Activated CD4-positive, alpha-beta memory T cell treated with anti-CD3 and anti-CD28 coated beads for 36 hours (primary cell): ENCODE measurements at places on chromosomes 5 and 9. TPM values are rescaled to one million over a fixed set of nuclear protein-coding genes. Genes with fewer than 3 reads are reported as not detected.
A peak's percentile ranks its signal among the peaks of the same experiment; 100 is the strongest.

DNA sequence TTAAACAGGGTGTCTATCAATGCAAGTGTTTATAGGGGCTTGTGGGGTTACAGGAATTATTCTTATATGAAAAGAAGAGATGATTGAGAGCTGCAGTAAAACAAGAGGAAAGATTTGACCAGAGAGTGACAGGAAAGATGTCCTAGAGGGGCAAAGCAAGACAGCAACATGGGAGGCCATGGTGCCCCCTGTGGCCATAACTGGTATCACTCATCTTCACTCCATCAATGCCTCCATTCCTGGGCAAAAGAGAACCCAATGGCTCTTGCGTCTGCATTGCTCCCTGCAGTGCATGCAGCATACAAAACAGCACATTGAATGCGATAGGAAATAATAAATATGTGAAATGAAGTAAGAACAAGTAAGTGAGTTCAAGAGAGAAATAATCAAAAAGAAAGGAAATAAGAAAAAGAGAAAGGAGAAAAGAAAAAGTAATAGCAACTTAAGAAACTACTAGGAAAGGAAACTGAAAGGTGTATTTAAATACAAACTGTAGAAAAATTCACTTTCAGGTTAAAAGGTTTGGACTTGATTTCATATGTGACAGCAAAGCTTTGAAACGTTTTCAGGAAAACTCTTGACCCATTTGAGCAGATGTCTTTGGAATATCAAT, 206.6 kb downstream of the SEMA5A start:
- peak; percentile 15 for DNase-seq

- H3K27me3 ChIP-seq = peaks cover 2% of the 10 kb centered on the region
- H3K4me1 ChIP-seq = no peaks in the 10 kb centered on the region
- no peak for DNase-seq
- H3K4me3 ChIP-seq = no peak overlapping the region
- H3K27ac ChIP-seq = no peak overlapping the region
Observed at GRCh38 chr5:150251504-150251903, 38.1 kb downstream of the CAMK2A start.

DNA sequence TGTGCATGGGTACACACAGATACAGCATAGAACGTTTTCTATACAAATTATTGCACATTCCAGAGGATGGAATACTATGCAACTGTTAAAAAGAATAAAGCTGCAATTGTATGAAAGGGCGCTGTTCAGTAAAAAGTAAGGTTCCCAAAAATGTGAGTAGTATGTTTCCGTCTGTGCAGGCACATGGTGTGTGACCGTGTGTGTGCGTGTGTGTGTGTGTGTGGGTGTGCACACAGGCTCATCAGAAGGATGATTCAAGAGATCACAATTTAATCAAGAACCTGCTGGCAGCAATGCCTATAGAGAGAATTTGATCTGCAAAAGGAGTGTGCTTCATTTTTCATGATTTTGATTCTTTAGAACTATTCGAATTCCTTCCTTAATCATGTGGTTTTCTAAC, 76.3 kb downstream of the SEMA4D start:
- H3K27ac ChIP-seq = peak overlapping the region; percentile 100
- H3K36me3 ChIP-seq = peaks cover 43% of the 10 kb centered on the region
- peaks cover 99% of the 10 kb centered on the region for H3K4me1 ChIP-seq
- H3K27me3 ChIP-seq = no peaks in the 10 kb centered on the region
- peak; percentile 73 for DNase-seq
- H3K4me3 ChIP-seq = peak overlapping the region; percentile 50

NUTM2G gene
- not detected for total RNA-seq

DNA sequence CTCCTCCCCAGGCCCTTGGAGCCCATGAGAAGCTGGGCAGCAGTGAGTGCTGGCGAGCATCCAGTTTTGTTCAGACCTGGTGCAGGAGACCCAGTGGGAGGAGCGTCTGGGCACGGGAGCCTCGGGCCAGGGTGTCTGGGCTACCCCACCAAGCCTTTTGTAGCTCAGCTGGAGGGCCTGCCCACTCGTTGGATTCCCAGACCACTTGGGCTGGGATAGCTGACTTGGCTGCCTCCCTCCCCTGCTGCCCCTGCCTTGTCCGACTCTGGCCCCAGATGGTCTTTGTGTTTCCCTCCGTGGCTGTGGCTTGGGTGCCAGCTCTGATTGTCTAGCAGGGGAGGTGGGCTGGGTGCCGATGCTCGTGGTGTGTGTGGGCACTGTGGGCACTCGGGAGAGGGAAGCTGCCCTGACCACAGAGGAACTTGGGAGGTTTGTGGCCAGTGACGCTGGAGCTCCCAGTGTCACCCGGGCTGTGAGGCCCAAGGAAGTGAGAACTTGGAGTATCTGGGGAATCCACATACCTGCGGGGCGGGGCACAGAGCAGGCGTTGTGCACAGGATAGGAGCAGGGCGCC, 47.3 kb downstream of the WNK2 start:
- H3K36me3 ChIP-seq = no peaks in the 10 kb centered on the region
- no peak overlapping the region for H3K27ac ChIP-seq
- peaks cover 9% of the 10 kb centered on the region for H3K27me3 ChIP-seq
- H3K4me1 ChIP-seq = no peaks in the 10 kb centered on the region
- H3K4me3 ChIP-seq = no peak overlapping the region
- no peak for DNase-seq

GRCh38 chr9:113501129-113501686, 37.7 kb downstream of the RGS3 start:
- DNase-seq = no peak
- no peak overlapping the region for H3K4me3 ChIP-seq
- no peak overlapping the region for H3K27ac ChIP-seq
- H3K4me1 ChIP-seq = peaks cover 6% of the 10 kb centered on the region

GRCh38 chr5:4212071-4212739, 616.6 kb downstream of the IRX1 start:
- no peaks in the 10 kb centered on the region for H3K36me3 ChIP-seq
- DNase-seq = no peak
- no peaks in the 10 kb centered on the region for H3K4me1 ChIP-seq
- no peaks in the 10 kb centered on the region for H3K27me3 ChIP-seq
- no peak overlapping the region for H3K27ac ChIP-seq

DNA sequence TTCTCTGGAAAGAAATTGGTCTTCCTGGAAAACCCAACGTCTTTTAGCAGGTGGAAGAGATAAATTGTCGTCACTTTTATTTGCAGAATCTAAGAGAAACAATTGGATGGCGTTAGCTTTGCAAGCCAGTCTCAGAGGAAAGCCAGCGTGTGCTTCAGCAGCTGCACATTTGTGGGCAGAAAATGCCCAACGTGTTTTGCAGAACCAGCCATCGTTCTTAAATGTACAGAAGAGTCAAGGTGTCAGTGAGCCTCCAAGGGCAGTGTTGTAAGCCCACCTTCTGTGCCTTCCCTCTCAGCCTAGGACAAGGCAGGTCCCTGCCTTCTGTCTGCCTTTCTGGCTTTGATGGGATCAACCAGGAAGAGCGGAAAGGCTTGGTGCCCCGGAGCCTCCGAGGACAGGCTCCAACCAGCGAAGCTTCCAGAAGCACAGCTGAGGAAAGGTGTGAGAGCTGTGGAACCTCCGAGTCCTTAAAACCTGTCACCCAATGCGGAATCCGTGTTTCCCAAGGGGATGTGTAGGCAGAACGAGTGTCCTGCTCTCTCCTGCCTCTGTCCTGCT, 116.0 kb upstream of the IRX2 start:
- no peak for DNase-seq
- H3K36me3 ChIP-seq = no peaks in the 10 kb centered on the region
- H3K4me1 ChIP-seq = no peaks in the 10 kb centered on the region

DNA sequence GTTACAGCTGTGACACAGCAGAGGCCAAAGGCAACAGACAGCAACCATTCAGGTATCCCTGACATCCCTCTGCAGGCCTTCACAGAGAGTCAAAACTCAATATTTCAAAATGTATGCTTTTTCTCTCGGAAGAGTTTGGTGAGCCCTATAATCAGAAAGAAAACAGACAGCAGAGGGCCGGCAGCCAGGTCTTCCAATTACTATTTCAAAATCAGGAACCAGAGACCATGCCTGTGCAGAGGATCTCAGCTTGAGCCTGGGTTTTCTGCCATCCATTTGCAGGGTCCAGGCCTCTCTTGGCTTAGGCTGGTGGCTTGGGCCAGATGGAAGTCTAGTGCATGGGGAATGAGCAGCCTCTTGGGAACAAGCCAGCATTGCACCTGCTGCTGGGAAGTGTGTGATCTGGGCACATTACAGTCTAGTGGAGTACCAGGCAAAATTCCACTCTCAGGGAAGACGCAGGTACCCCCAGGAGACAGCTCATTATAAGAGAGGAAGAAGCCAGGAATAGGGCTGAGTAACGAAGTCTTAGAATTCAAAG, 231.3 kb downstream of the ENC1 start:
- H3K4me1 ChIP-seq = no peaks in the 10 kb centered on the region
- no peak overlapping the region for H3K4me3 ChIP-seq
- no peak overlapping the region for H3K27ac ChIP-seq
- H3K36me3 ChIP-seq = no peaks in the 10 kb centered on the region
- no peak for DNase-seq

GRCh38 chr5:52956014-52956413, 33.1 kb upstream of the ITGA2 start:
- no peaks in the 10 kb centered on the region for H3K4me1 ChIP-seq
- no peaks in the 10 kb centered on the region for H3K36me3 ChIP-seq
- peaks cover 3% of the 10 kb centered on the region for H3K27me3 ChIP-seq

- DNase-seq = peak; percentile 79
- peaks cover 4% of the 10 kb centered on the region for H3K4me1 ChIP-seq
- peak overlapping the region; percentile 10 for H3K4me3 ChIP-seq
- H3K27me3 ChIP-seq = peaks cover 61% of the 10 kb centered on the region
- H3K27ac ChIP-seq = no peak overlapping the region
Observed at GRCh38 chr9:77011973-77012821, 7.3 kb upstream of the FOXB2 start.

GRCh38 chr9:128704356-128704670, 2.0 kb downstream of the PKN3 start:
- no peaks in the 10 kb centered on the region for H3K36me3 ChIP-seq
- H3K4me1 ChIP-seq = peaks cover 12% of the 10 kb centered on the region
- H3K4me3 ChIP-seq = no peak overlapping the region
- H3K27me3 ChIP-seq = no peaks in the 10 kb centered on the region

- no peak overlapping the region for H3K4me3 ChIP-seq
- H3K27me3 ChIP-seq = no peaks in the 10 kb centered on the region
- peaks cover under 1% of the 10 kb centered on the region for H3K36me3 ChIP-seq
- peaks cover 10% of the 10 kb centered on the region for H3K4me1 ChIP-seq
Observed at GRCh38 chr9:27487927-27488326, 36.2 kb upstream of the IFNK start.

DNA sequence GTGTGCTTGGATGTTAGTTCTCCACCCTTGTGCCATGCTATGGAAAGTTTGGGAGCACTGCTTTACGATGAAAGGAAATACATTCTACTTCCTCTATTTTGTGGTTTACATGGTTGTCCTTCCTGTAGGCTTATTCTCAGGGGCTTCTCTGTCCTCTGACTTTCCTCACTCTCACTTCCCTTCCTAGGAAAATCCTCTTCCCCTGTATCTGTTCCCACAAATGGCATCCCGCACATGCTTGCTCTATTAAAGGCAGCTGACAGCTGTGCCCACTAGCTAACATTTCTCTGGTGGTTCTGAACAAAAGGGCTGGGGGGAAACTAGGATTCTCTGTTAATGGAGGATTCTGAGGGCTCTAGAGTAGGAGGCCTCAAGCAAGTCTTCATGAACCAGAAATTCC, 52.4 kb downstream of the FAM170A start:
- H3K4me1 ChIP-seq = no peaks in the 10 kb centered on the region
- no peak overlapping the region for H3K4me3 ChIP-seq
- H3K27ac ChIP-seq = no peak overlapping the region
- no peak for DNase-seq
- H3K36me3 ChIP-seq = no peaks in the 10 kb centered on the region

DNA sequence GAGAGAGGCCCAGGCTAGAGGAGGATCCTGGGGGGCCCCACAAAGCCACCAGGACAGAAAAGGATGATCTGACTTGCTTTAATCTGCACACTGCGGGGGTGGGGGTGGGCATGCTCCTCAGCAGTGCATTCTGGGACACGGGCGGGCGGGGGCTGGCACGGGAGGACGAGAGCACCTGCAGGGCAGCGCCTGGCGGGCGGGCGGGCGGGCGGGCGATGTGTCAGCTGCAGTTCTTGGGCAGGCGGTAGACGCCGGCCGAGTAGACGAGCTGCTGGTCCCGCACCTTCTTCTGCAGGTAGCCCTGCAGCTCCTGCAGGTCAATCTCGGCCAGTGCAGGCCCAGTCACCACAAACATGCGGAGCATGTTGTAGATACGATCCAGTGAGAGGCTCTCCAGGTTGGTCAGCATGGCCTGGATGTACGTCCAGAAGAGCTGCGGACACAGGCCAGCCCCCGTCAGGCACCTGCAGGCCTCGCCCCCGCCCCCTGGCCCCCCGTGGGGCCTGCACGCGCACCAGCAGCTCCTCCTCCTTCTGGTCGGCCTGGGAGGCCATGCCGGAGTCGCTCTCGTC, 3.0 kb upstream of the TMEM210 start:
- DNase-seq = peak; percentile 45
- H3K36me3 ChIP-seq = no peaks in the 10 kb centered on the region
- no peak overlapping the region for H3K27ac ChIP-seq
- peaks cover 15% of the 10 kb centered on the region for H3K27me3 ChIP-seq
- no peaks in the 10 kb centered on the region for H3K4me1 ChIP-seq

RNF180 gene
- not detected for total RNA-seq

GRCh38 chr9:88339317-88339716, 48.9 kb upstream of the SPIN1 start:
- H3K27me3 ChIP-seq = no peaks in the 10 kb centered on the region
- no peak overlapping the region for H3K27ac ChIP-seq
- no peak for DNase-seq
- H3K4me1 ChIP-seq = no peaks in the 10 kb centered on the region

GRCh38 chr5:147857302-147858129, 21.0 kb upstream of the SCGB3A2 start:
- DNase-seq = peak; percentile 46
- no peak overlapping the region for H3K27ac ChIP-seq

DNA sequence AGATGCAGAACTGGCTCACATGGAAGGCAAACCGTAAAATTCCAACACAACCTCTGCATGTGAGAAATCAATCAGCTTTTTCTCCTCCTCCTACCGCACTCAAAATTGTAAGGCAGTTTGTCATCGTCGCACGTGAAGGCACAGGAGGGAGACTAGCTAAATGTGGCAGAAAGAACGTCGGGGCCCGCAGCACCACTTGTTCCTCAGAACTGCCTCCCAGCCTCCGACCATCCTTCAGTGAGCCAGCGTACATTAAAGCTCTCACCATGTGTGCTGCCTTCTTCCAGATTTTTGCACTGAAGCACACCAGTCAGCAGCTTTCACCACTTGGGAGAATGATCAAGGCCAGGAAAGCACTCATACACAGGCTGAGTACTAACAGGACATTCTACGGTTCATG, 105.9 kb downstream of the RFX3 start:
- H3K27ac ChIP-seq = no peak overlapping the region
- DNase-seq = no peak
- no peak overlapping the region for H3K4me3 ChIP-seq
- no peaks in the 10 kb centered on the region for H3K4me1 ChIP-seq
- no peaks in the 10 kb centered on the region for H3K27me3 ChIP-seq

PAPPA gene
- total RNA-seq = not detected

GRCh38 chr9:130292106-130292505, 26.5 kb downstream of the HMCN2 start:
- no peak overlapping the region for H3K27ac ChIP-seq
- DNase-seq = no peak
- H3K36me3 ChIP-seq = no peaks in the 10 kb centered on the region
- H3K4me1 ChIP-seq = no peaks in the 10 kb centered on the region

- H3K4me3 ChIP-seq = no peak overlapping the region
- no peaks in the 10 kb centered on the region for H3K4me1 ChIP-seq
- no peak for DNase-seq
- no peak overlapping the region for H3K27ac ChIP-seq
- H3K27me3 ChIP-seq = no peaks in the 10 kb centered on the region
- H3K36me3 ChIP-seq = no peaks in the 10 kb centered on the region
Observed at GRCh38 chr9:94086486-94087345, 2.5 kb downstream of the PTPDC1 start.
